DMS79 treated with DMSO at 0.1 percent for 48 hours (cell line): ENCODE measurements at places on chromosomes 3 and 15.

DNA sequence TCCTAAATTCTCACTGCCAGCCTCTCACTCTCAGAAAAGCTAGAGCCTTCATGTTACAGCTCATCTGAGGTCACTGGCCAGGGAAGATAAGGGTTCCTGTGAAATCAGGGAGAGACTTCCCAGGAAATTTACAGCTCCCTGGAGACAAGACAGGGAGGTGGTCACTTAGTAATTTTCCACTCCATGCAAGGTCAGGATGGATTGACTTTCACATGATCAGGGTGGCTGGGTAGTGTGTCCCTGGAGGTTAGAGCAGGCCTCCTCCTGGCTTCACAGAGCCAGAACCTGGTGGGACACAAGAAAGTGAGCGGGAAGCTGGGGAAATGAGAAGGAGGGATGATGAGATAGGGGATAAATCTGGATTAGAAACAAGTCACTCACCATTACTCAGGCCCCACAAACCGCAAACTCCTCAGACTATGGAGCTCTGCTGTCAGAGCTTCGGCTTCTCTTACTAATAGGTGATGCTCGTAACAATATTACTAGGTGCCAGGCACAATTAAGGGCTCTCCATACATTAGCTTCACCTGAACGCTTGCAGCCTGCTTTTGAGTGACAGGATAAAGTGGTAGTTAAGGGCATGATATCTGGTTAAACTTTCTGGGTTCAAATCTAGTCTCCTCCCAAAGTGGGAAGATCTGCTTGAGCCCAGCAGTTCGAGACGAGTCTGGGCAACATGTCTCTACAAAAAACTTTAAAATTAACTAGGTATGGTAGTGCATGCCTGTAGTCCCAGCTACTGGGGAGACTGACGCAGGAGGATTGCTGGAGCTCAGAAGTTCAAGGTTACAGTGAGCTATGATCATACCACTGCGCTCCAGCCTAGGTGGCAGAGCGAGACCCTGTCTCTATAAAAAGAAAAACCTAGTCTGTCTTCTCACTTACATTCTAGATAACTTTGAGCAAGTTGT lies 24.9 kb downstream of the DUOX2 start:
- no peak for DNase-seq

DNA sequence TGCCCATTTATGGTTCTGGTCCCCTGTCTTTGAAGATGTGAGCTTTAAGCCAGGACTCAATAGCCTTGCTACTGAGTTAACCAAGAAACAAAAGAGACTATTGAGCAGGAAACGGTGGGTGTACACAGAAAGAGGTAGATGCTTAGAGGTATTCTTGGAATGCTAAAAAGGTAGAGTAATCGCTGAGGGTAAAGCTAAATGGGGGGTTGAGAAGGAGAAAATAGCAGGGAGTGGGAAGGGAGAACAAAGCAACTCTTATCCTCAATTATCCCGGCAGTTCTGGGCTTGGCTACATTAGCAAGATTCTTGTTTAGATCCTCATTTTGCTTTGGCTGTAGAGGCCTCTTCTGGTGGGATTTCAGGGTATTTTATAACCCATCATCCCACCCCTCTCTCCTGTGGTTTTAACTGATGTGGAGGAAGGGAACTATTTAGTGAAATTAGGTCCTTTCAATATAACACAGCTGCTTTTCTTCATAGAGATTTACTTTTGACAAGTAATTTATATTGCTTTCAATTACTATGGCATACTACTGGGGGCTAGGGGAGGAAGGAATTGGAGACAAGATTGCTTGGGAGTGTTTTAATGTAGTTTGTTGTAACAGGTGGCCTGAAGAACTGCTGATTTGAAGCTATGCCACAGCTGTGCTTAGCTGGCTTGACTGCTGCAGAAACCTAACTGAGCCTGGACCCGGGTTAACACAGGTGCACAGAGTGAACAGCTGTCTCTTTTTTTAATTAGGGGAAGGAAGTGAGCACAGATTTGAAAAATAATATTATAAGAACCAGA lies 234.3 kb upstream of the CCDC54 start:
- DNase-seq: no peak

- DNase-seq: no peak
Observed at GRCh38 chr3:46085421-46086082, 58.3 kb upstream of the XCR1 start.

DNA sequence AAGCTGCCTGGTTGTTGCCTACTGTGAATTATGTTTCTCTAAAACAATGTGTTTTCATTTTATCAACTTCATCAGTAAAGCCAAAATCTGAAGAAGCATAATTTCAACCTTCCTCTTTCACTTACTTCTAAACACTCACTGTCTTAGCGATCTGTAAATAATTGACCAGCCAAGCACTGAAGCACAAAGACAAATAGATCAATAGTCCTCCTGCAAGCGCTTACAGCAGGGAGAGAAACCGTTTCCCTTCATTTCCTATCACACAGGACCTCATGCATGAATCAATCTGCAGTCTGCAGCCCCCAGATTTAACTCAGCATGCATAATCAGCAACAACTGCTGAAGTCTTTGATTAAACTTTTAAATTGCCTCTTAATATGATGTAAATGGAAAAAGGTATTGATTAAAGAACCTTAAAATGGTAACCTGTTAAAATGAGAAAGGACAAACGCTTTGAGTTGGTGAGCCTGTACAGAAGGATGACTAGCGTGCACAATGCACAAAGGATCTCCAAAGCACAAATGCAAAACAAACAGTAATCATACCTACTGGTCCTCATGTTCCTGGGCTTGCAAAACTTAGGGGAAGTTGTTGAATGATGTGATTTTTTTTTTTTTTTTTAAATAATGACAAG lies 370.2 kb upstream of the ZNF385D start:
- DNase-seq: no peak

- DNase-seq: no peak
Observed at GRCh38 chr15:89377024-89377841, 42.6 kb upstream of the POLG start.

GRCh38 chr3:32450992-32451659 lies 51.5 kb downstream of the CMTM6 start:
- no peak for DNase-seq

DNA sequence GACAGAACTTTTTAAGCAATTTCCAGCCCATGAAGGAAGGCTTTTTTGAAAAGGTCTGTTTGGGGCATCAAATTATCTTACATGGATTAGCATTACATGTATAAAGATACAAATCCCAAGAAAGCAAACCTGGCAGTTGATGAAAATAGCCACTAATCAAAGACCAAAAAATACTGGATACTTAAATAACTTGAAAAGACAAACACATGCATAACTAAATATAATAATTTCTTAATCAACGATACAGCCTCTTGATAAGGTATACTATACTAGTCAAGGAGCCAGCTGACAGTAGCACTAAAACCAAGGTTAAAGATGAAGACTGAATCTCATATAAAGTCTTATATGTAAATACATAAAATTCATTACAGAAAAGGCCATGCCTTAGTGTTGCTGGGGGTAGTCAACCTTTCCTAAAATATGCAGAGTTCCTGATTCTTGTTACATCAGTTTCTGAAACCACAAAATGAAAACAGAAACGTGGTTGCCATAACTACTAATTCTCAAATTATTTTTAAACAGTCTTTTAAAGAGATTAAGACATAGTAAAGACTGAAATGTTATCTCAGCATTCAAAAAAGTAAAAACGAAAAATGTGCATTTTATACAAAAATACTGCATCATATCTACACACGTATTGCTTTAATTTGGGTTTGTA lies 2.0 kb downstream of the ANKRD28 start:
- DNase-seq: no peak

- DNase-seq: no peak
Observed at GRCh38 chr3:40915346-40915865, 283.9 kb upstream of the CTNNB1 start.

- DNase-seq: no peak
Observed at GRCh38 chr15:52278636-52279367, 16.8 kb downstream of the MYO5C start.

GRCh38 chr3:62538691-62539356 lies 165.5 kb upstream of the FEZF2 start:
- no peak for DNase-seq

DNA sequence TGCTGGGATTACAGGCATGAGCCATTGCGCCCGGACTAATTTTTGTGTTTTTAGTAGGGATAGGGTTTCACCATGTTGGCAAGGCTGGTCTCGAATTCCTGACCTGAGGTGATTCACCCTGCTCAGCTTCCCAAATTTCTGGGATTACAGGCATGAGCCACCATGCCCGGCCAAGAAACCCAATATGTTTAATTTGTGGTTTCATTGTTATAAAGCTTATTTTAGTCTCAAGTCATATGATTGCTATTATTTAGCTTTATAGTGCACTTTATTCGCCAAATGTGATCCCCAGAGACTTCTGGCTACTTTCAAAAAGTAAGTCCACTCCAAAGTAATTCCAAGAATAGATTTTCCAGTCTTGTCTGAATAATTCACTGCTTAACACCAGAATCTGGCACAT lies 19.3 kb upstream of the SLC4A7 start:
- no peak for DNase-seq

GRCh38 chr3:87090631-87091030 lies 99.7 kb upstream of the VGLL3 start:
- DNase-seq: no peak

- DNase-seq: peak; percentile 92
Observed at GRCh38 chr3:193997228-193998122, 138.5 kb upstream of the HES1 start.

GRCh38 chr3:76203578-76203977 lies 418.2 kb upstream of the ZNF717 start:
- DNase-seq: no peak

- DNase-seq: no peak
Observed at GRCh38 chr3:112390783-112391641, 58.1 kb downstream of the CD200 start.

DNA sequence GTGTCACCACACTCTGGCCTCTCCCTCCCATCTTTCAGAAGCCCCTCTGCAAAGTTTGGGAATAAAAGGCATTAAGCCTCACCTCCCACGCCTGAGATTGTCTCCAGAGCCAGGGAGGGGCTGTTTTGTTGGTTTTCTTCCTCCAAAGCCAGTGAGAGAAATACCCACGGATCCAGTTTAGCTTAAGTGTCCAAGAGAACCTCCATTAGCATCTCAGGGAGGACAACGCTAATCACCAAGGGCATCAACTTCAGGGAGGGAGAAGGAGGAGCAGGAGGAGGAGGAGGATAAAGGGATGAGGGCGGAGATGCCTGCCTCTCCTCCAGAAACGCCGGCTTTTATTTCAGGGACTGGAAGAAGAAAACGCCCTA lies 101.6 kb downstream of the SRGAP3 start:
- no peak for DNase-seq

- DNase-seq: no peak
Observed at GRCh38 chr3:22982981-22983587, 220.0 kb upstream of the UBE2E2 start.

DNA sequence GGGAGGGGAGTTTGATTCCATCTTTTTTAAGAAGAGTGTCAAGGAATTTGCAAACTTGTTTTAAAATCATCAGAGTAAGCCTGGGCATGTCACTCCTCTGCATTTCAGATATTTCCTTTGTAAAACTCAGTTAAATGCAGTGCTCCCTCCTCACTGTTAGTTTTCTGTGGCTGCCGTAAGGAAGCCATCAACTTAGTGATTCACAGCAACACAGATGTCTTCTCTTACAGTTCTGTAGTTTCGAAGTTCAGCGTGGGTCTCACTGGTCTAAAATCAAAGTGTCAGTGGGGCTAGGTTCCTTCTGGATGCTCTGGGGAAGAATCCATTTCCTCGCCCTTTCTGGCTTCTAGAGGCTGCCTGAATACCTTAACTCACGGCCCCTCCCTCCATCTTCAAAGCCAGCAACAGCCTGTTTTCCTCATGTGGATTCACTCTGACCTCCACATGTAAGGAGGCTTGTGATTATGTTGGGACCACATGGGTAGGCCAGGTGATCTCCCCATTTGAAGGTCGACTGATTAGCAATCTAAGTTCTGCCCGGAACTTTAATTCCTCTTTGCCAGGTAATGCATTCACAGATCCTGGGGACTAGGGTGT lies 12.4 kb downstream of the ISG20 start:
- DNase-seq: no peak

DNA sequence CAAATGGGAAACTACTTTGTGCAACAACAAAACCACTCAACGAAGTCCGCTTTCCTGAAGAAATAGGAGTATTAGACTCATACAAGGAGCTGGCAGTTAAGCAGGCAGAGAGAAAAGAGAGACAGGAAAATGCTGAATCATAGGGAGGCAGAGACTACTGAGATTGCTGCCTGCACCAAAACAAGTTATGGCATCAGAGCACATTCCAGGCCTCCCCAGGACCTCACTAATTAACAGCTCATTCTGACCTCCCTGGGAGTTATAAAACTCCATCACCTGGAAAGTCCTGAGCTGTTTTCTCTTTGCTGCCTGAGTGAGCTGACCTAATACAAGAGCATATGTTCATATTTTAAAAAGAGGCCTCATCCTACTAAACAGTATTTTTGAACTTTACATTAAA lies 741.0 kb downstream of the MCTP2 start:
- no peak for DNase-seq

- DNase-seq: no peak
Observed at GRCh38 chr3:58688574-58688973, 22.0 kb upstream of the FAM3D start.

DNA sequence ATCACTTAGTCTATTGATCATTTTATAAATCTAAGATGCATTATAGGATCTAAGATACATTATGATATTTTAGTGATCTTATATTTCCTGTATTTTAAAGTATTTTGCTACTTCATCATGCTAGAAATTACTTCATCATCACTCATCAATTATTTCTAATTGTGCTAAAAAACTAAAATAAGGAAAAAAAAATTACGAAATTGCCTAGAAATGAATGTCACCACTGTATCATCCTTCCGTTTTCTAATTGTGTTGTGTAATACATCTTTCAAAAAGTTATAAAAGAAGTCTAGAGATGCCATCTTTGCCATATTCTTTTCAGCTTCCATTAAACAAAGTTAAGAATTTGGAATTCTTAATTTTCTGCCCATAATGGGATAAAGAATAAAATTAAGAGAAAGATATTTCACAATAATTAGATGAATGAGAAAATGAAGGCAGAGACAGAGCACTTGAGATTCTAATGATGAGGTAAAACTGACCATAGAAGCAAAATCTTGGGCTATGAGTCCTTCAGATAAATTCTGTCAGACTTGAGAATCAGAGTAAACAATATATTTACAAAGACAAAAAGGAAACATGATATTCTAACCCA lies 48.8 kb downstream of the ALDH1A2 start:
- DNase-seq: no peak

GRCh38 chr3:39779511-39780230 lies 29.7 kb upstream of the MYRIP start:
- DNase-seq: no peak

DNA sequence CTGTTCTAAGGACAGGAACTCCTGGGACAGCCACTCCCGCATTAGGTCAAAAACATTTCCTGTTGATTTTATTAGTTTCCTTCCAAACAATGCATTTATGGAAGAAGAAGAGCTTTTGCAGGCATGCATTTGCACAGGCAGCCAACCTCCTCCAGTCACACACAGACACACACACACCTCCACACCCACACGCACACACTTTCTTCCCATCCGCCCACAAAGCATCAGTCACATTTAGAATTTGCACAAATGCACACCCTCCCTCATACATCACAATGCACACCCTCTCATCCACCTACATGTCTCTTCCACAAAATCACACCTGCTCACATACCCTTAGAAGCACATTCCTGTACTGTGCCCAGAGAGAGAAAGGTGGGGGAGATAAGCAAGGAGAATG lies 4.1 kb upstream of the TYRO3 start:
- DNase-seq: no peak
